Mucosa of descending colon (tissue), 3 donors: ENCODE measurements at places on chromosomes 3 and 15. TPM values are rescaled to one million over a fixed set of nuclear protein-coding genes. Genes with fewer than 3 reads are reported as not detected.

The H1-8 gene
- not detected for total RNA-seq

The FBXW12 gene
- total RNA-seq, result not detected

The DGKG gene
- 6.7 TPM for total RNA-seq

DNA sequence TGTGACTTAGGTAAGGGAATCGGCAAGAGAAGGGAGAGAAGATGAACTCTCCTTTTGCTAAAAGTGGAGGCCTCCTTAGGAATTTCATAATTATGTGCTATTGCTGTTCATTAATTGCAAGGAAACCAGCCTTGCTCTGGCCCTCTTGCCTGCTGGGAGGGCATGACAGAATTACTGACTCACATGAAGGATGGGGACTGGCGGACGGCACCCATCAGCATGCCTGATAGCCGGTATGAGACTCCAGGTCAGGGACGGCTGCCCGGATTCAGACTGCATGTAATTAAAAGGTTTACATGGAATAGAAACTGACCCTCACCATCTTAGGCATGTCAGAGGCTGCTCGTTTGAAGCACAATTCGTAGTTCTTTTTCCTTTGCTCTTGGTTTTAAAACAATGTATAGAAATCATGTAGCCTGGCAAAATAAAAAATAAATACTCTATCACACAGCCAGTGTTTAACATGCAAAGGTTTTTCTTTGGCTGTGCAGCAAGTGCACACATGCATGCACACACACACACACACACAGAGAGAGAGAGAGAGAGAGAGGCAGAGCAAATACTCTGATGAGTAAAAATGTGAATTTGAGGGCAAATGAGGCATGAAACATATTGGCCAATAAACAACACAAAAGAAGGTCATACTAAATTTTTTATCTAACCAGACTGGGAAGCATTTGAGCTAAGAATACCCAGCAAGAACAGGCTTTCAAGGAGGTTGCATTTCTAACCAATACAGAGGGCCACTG, 82.7 kb downstream of the FOXB1 start:
- DNase-seq, result no peak

The PLCD1 gene
- 38.2 TPM for total RNA-seq

The ALDH1A3 gene
- 12.9 TPM for total RNA-seq

The CD200 gene
- 6.4 TPM for total RNA-seq
